ENCODE measurements at places on chromosomes 13 and 19. TPM values are rescaled to one million over a fixed set of nuclear protein-coding genes. Genes with fewer than 3 reads are reported as not detected.

IGFL1 gene
- not detected for total RNA-seq

COX7A1 gene
- 1.2 TPM for total RNA-seq

GGN gene
- total RNA-seq = 0.98 TPM

COG3 gene
- total RNA-seq = 82.9 TPM

RASIP1 gene
- 3.2 TPM for total RNA-seq

ZNF329 gene
- total RNA-seq = 29.6 TPM

LHB gene
- total RNA-seq = not detected

HSH2D gene
- total RNA-seq = not detected

PGLYRP2 gene
- not detected for total RNA-seq

KCNRG gene
- 1.9 TPM for total RNA-seq

PDX1 gene
- not detected for total RNA-seq
